ENCODE measurements at places on chromosomes 5 and 9. TPM values are rescaled to one million over a fixed set of nuclear protein-coding genes. Genes with fewer than 3 reads are reported as not detected.

DNA sequence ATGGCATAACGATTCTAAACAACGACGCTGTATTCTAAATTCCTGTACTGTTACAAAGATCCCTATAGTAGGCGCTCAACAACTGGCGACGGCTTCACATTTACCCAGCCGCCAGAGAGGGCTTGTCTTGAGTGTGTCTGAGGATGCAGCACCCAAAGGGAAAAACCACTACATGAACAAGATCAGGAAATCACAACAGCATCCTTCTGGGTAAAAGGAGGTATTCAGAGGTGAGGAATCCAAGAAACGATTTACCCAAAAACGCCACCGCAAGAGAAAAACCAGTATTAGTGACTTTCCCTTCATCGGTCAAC is 711 bp downstream of the TTC33 start:
- peaks cover 9% of the 10 kb centered on the region for H3K4me1 ChIP-seq
- peak overlapping the region; percentile 72 for H3K27ac ChIP-seq
- no peaks in the 10 kb centered on the region for H3K27me3 ChIP-seq
- DNase-seq = peak; percentile 90
- H3K4me3 ChIP-seq = peak overlapping the region; percentile 96
- H3K36me3 ChIP-seq = no peaks in the 10 kb centered on the region

DNA sequence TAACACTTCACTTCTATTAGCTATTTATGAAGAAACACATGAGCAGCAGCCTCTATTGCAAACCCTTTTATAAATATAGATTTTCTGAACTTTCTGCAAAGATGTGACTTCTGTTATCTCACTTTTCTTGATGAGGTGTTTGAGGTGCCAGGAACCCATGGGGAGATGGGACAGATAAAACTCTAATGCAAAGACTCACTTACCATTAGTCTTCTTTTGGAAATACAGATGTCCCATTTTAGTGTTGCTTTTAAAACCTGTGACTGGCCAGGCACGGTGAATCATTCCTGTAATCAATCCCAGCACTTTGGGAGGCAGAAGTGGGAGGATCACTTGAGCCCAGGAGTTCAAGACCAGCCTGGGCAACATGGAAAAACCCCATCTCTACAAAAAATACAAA is 171.3 kb upstream of the GAS1 start:
- peaks cover 30% of the 10 kb centered on the region for H3K4me1 ChIP-seq
- no peak overlapping the region for H3K27ac ChIP-seq
- no peaks in the 10 kb centered on the region for H3K36me3 ChIP-seq
- H3K4me3 ChIP-seq = no peak overlapping the region
- no peaks in the 10 kb centered on the region for H3K27me3 ChIP-seq
- no peak for DNase-seq

DNA sequence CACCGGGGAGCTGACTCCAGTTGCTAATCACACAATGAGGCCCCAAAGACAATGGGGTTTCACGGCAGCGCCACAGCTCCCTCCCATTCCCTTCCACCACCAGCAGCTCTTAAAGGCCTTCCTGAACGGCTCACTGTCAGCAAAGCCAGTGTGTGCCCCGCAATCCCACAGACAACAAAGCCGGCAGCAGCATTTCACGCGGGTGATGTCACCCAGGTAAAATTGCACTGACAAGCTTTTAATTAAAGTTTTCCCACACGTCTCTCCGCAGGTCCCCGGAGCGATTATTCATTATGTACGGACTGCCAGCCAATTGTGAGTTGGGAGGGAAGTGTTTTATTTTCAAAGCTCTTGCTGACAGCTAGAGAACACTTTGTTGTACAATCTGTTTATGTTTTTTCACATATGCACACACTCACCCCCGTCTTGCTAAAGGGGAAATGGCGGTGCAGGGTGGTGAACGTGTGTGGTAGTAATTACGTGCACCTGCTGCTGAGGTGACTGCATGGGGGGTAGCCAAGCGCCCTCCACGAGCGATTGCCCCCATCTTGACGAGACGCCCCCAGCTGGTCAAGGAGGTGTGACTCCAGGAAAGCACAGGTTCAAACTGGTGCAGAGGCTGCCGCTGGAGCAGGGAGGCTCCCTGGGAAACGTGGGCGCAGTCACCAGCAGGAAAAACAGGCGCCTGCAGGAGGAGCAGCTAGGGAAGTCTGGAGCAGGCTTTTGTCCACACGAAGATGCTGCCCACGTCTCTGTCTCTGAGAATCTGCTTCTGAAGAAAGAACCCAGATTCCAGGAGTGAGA is 65.0 kb downstream of the IRX2 start:
- DNase-seq = no peak
- no peaks in the 10 kb centered on the region for H3K4me1 ChIP-seq
- H3K27me3 ChIP-seq = no peaks in the 10 kb centered on the region
- H3K4me3 ChIP-seq = no peak overlapping the region
- no peaks in the 10 kb centered on the region for H3K36me3 ChIP-seq
- H3K27ac ChIP-seq = no peak overlapping the region

DNA sequence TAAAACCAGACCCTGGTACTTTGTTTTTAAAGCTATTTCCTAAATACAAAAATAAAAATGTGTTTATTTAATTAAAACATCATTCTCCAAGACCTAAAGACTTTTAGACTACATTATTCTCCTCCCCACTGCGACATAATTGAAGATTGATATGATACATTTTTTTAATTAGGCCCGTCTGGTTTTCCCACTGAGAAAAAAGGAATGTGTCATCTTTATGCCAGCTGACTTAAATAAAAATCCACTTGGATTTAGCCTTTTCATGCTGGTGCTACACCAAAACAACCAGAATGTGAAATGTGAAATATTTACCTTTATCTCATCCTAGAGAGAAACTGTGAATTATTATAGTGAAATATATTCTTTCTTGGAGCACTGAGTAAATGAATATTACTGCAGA is 155.5 kb upstream of the PPP1R2B start:
- H3K27ac ChIP-seq = no peak overlapping the region
- H3K4me1 ChIP-seq = no peaks in the 10 kb centered on the region
- DNase-seq = no peak
- no peak overlapping the region for H3K4me3 ChIP-seq
- no peaks in the 10 kb centered on the region for H3K36me3 ChIP-seq

The CER1 gene
- not detected for total RNA-seq

DNA sequence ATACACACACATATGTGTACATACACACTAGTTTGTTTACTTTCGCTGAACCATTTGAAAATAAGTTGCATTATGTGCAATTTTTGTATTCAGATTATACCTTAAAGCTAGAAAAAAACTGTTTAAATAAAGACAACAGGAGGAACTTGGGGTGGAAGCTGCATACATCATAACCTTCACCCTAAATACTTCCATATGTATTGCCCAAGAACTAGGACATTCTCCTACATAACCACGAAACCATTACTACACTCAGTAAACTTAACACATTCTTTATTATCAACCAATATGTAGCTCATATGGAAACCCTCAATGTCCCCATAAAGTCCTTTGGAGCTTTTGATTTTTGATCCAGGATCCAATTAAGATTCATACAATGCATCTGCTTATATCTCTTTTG is 83.3 kb downstream of the GIN1 start:
- H3K4me1 ChIP-seq = no peaks in the 10 kb centered on the region
- peaks cover 5% of the 10 kb centered on the region for H3K36me3 ChIP-seq
- no peak for DNase-seq
- no peak overlapping the region for H3K4me3 ChIP-seq
- H3K27me3 ChIP-seq = no peaks in the 10 kb centered on the region

DNA sequence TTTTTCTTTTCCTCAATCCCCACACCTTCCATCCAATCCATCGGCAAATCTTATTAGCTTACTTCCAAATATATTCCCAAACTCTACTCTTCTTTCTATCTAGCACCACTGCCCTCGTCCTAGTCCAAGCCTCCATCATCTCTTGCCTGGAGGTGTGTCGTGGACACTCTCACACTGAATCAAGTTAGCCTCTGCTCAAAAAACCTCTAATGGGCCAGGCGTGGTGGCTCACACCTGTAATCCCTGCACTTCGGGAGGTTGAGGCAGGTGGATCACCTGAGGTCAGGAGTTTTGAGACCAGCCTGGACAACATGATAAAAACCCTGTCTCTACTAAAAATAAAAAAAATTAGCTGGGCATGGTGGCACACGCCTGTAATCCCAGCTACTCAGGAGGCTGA is 46.2 kb downstream of the PFDN1 start:
- H3K4me1 ChIP-seq = peaks cover 37% of the 10 kb centered on the region
- no peaks in the 10 kb centered on the region for H3K36me3 ChIP-seq
- no peaks in the 10 kb centered on the region for H3K27me3 ChIP-seq
- H3K4me3 ChIP-seq = no peak overlapping the region

GRCh38 chr5:61412361-61412760 is 80.3 kb downstream of the ZSWIM6 start:
- no peak overlapping the region for H3K27ac ChIP-seq
- H3K4me1 ChIP-seq = peaks cover 29% of the 10 kb centered on the region
- H3K27me3 ChIP-seq = no peaks in the 10 kb centered on the region
- DNase-seq = no peak
- no peaks in the 10 kb centered on the region for H3K36me3 ChIP-seq

DNA sequence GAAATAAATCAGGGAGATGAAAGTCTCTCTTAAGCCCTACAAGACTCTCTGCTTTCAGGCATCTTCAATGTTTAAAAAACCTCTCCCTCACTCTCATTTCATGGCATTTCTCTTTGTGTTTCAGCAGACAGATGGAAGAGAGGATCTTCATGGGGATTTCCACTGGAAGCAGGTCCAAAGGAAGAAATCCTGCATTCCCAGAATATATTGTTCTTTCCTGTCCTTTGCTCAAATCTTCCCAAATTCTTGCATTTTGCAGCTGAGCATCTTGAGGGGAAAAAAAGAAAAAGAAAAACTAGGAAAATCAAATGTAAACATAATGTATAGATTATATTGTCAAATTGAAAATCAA is 382.2 kb downstream of the ENC1 start:
- no peaks in the 10 kb centered on the region for H3K27me3 ChIP-seq
- no peak overlapping the region for H3K27ac ChIP-seq
- H3K4me1 ChIP-seq = no peaks in the 10 kb centered on the region
- no peak overlapping the region for H3K4me3 ChIP-seq

The C5orf52 gene
- not detected for total RNA-seq

The DND1 gene
- total RNA-seq = not detected

The ZFAND5 gene
- 153 TPM for total RNA-seq

The APBB3 gene
- total RNA-seq = 24.2 TPM

- H3K4me3 ChIP-seq = no peak overlapping the region
- no peak overlapping the region for H3K27ac ChIP-seq
- H3K36me3 ChIP-seq = no peaks in the 10 kb centered on the region
- no peak for DNase-seq
- peaks cover 12% of the 10 kb centered on the region for H3K27me3 ChIP-seq
- H3K4me1 ChIP-seq = no peaks in the 10 kb centered on the region
Measured at GRCh38 chr9:72147676-72148075, 1.6 kb upstream of the GDA start.

DNA sequence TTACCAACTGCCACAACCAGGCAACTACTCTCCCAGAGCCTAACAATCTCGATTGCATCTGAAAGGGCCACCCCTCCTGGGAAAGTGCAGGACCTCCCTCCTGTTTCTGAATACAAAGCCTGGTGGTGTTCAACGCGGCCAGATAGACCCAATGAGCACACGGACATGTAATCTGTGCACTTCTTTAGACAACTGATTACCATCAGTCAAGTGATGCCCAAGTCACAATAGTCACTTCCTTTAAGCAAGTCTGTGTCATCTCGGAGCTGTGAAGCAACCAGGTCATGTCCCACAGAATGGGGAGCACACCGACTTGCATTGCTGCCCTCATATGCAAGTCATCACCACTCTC is 739 bp downstream of the C9orf72 start:
- peaks cover 15% of the 10 kb centered on the region for H3K4me1 ChIP-seq
- H3K4me3 ChIP-seq = peak overlapping the region; percentile 83
- no peaks in the 10 kb centered on the region for H3K36me3 ChIP-seq

- peak overlapping the region; percentile 60 for H3K4me3 ChIP-seq
- no peaks in the 10 kb centered on the region for H3K27me3 ChIP-seq
- peaks cover 17% of the 10 kb centered on the region for H3K4me1 ChIP-seq
- H3K36me3 ChIP-seq = peaks cover 9% of the 10 kb centered on the region
Measured at GRCh38 chr5:172178991-172179989, 8.7 kb downstream of the STK10 start.

GRCh38 chr5:52799358-52799982 is 11.8 kb downstream of the ITGA1 start:
- H3K4me3 ChIP-seq = peak overlapping the region; percentile 92
- DNase-seq = no peak
- peaks cover 32% of the 10 kb centered on the region for H3K4me1 ChIP-seq
- H3K27me3 ChIP-seq = no peaks in the 10 kb centered on the region
- peaks cover 24% of the 10 kb centered on the region for H3K36me3 ChIP-seq
- H3K27ac ChIP-seq = peak overlapping the region; percentile 99

DNA sequence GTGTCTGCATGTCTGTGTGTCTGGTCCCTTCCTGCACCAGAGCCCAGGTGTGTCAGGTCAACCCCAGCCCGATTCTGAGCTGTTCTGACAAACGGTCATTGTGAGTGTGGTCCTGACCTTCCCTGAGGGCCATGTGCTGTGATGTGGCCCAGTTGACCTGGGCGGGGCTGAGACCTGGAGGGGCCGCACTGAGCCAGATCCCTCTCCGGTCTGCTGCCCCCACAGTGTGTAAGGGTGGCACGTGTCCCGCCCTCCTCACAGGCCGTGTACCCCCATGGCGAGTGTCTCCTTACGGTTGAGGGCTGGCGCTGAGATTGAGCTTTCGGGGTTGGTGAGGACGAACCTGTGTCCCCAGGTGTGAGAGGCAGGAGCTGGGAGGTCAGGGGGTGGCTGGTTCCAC is 136.5 kb downstream of the MRPL36 start:
- H3K27ac ChIP-seq = no peak overlapping the region
- peak; percentile 62 for DNase-seq
- no peak overlapping the region for H3K4me3 ChIP-seq
- no peaks in the 10 kb centered on the region for H3K4me1 ChIP-seq
- H3K36me3 ChIP-seq = no peaks in the 10 kb centered on the region

The INSL6 gene
- total RNA-seq = not detected

DNA sequence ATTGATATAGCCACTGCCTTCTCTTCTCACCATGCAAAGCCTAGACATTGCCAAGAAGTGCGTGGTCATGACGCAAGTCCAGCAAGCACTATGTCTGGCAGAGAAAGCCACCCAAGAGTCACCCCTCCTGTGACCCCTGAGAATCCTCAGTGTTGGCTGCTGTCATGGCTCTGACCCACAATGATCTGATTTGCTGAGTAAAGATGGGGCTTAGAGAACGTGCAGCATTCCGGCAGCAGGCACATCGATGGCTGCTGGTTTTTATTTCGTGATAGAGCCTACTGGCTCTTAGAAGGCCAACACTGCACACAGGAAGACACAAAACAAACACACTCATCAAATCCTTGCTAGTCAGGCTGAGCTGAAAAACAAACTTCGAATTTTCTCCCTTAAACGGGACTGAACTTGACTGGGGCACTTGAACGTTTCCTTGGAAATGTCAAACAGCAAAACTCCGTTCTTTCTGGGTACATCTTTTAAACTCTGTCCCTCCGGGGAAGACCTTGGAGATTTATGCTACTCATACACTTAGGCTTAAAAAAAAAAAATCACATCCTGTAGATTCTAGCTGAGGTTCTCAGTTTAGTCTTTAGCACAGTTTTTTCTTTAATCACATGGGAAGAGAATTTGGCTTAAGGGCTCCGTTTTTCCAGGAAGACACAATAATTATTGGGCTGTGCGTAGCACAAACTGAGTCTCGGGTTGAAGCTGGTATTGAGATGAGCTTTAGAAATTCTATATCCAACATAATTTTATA is 88.2 kb upstream of the BASP1 start:
- peak; percentile 85 for DNase-seq
- no peaks in the 10 kb centered on the region for H3K27me3 ChIP-seq
- H3K4me3 ChIP-seq = no peak overlapping the region
- H3K36me3 ChIP-seq = no peaks in the 10 kb centered on the region

- H3K27me3 ChIP-seq = peaks cover 12% of the 10 kb centered on the region
- peak; percentile 41 for DNase-seq
- no peaks in the 10 kb centered on the region for H3K4me1 ChIP-seq
- H3K4me3 ChIP-seq = no peak overlapping the region
- no peak overlapping the region for H3K27ac ChIP-seq
Measured at GRCh38 chr5:131996210-131997025, 15.0 kb downstream of the ACSL6 start.

Data from osteoblast (primary cell).